ENCODE measurements at places on chromosomes 13 and 19. TPM values are rescaled to one million over a fixed set of nuclear protein-coding genes. Genes with fewer than 3 reads are reported as not detected.

- peak; percentile 88 for DNase-seq
Measured at GRCh38 chr19:41872775-41873647, 4.1 kb upstream of the CD79A start.

- peak; percentile 43 for DNase-seq
Measured at GRCh38 chr19:42199440-42200115, 17.9 kb downstream of the DEDD2 start.

DNA sequence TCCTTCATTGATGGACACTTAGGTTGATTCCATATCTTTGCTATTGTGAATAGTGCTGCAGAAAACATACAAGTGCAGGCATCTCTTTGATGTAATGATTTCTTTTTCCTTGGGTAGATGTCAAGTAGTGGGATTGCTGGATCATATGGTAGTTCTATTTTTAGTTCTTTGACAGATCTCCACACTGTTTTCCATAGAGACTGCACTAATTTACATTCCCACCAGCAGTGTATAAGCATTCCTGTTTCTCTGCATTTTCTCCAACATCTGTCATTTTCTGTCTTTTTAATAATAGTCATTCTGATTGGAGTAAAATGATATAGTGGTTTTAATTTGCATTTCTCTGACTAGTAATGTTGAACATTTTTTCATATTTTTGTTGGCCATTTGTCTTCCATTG lies 116.7 kb downstream of the LMO7 start:
- DNase-seq, result no peak

DNA sequence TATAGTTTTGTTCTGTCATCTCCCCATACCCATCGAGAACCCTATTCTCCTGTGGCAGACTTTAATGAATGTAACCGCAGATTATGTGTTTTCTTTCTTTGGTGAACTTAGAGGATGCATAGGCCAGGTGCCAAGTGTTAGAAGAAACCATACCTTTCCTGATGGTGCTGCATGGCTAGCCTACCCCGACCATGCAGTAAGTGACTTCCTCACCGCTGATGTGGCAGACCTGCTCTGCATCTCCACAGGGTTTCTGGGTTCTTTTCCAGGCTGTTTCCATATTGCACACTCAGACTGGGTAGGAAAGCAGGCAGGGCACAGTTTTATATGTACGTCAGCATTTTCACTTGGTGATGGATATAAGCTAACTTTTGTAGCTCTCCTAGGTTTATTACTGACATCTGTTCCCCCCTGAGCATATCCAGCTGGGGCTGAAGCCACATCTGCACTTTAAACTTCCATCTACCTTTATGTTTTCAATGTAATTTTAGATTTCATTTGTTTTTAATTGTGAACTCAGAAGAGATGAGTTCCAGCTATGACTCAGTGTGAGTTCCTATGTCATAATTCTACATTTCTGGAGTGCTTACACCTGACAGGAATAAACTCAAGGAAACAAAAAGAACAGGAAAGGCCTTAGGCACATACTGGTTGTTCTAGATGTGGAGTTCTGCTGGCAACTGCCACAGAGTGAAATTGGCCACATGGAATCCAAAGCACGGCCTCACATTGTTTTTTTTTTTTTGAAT lies 42.3 kb downstream of the LRCH1 start:
- DNase-seq, result no peak

The NDFIP2 gene
- 129 TPM for total RNA-seq

GRCh38 chr19:55986487-55986886 lies at the start of gene NLRP5:
Gene NLRP5 (plus strand): TSS chr19:55986775.
- DNase-seq, result no peak

- no peak for DNase-seq
Measured at GRCh38 chr13:34655554-34655953, 286.5 kb upstream of the NBEA start.

The ZSWIM4 gene
- 3.0 TPM for total RNA-seq

DNA sequence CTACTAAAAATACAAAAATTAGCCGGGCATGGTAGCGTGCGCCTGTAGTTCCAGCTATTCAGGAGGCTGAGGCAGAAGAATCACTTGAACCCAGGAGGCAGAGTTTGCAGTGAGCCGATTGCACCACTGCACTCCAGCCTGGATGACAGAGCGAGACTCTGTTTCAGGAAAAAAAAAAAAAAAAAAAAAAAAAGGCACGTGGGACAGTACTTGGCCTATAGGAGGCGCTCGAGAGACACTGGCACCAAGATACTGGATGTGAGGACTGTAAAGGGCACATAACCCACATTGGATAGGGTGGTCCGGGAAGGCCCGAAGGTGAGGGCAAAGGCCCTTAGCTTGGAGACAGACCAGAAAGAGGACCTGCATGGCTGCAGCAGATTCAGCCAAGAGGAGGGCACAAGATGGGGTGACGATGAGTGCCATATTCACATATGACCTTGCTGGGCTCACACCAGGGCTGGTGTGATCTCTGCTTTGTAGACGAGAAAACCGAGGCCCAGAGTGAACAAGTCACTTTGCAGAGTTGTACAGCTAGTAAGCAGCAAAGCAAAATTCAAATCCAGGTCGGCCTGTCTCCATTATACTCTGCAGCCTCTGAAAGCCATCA lies 89.4 kb downstream of the DPF1 start:
- peak; percentile 30 for DNase-seq

The GADD45B gene
- 53.8 TPM for total RNA-seq

The ATP4B gene
- not detected for total RNA-seq

The GRIN2D gene
- 0.61 TPM for total RNA-seq

The DIAPH3 gene
- total RNA-seq, result 1.9 TPM

DNA sequence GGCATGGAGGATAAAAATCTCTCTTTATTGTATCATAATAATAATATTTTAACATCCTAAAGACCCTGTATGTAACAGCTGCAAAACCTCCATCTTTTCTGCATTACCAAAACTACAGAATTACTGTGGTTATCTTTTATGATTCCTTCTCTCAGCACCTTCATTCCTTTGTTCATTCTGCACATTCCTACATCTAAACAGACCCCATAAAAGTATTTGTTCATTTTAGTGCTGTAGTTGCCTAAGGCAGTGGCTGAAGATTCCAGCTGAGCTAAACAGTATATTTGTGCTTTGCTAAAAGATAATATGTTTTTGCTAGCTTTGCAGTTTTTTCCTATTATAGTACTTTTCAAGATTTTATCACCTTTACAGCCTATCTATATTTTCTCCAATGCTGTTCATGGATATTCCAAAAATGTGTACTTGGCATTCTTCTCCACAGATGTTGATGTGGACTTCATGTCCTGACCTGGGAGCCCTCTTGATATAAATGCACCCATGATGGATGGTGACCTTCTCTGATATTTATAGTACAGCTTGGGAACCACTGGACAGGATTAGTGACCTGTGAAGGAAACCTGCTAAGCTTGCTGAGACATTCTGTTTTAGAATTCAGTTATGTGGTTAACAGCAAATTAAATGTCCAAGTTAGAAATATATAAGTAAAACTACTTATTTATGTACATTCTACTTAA lies 2832.9 kb upstream of the PCDH20 start:
- no peak for DNase-seq

The B3GNT8 gene
- 28.7 TPM for total RNA-seq

The HAUS5 gene
- total RNA-seq, result 5.0 TPM

DNA sequence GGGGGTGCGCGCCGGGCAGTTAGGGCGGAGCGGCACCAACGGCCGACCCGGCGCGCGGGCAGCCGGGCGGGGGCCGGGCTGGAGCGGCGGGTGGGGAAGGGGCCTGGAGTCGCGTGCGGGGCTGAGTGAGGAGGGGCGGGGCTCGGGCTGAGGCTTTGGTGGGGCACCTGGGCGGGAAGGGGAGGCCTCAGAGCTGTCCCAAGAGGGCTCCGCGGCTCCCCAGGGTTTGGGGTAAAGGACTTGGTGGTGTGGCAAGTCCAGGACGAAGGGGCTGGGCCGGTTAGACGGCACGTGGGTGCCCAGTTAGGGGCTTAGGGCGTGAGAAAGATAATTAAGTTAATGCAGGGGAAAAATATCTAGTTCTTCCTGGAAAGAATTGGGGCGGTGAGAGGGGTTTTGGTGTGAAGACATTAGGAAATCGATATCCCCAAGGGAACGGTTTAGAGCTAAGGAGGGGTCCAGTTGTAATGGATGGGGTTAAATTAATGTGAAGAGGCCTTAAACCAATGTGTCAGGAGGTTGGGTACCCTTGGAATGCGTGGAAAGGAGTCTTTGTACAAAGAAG lies 496 bp downstream of the ZNF574 start:
- peak; percentile 56 for DNase-seq

The SMIM17 gene
- total RNA-seq, result not detected

DNA sequence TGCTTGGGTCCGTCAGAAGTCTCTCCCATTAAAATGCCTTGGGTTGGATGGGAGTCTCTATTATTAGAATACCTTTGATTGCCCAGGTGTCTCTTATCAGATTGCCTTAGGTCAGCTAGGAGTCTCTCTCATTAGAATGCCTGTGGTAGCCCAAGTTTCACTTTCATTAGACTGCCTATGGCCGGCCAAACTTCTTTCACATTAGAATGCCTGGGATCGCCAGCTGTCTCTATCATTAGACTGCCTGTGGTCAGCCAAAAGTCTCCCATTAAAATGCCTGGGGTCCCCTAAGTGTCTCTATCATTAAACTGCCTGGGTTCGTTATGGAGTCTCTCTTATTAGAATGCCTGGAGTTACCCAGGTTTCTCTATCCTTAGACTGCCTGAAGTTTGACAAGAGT lies 1476.7 kb downstream of the UQCRFS1 start:
- DNase-seq, result no peak

GRCh38 chr13:43000676-43001075 lies 8.6 kb upstream of the EPSTI1 start:
- DNase-seq, result no peak

The C2CD4C gene
- 0.85 TPM for total RNA-seq

- DNase-seq, result no peak
Measured at GRCh38 chr19:50796128-50796633, 6.0 kb downstream of the ACP4 start.

- no peak for DNase-seq
Measured at GRCh38 chr13:46369506-46370277, 17.4 kb downstream of the RUBCNL start.

GRCh38 chr13:110529522-110530311 lies 31.8 kb downstream of the RAB20 start:
- DNase-seq, result no peak

DNA sequence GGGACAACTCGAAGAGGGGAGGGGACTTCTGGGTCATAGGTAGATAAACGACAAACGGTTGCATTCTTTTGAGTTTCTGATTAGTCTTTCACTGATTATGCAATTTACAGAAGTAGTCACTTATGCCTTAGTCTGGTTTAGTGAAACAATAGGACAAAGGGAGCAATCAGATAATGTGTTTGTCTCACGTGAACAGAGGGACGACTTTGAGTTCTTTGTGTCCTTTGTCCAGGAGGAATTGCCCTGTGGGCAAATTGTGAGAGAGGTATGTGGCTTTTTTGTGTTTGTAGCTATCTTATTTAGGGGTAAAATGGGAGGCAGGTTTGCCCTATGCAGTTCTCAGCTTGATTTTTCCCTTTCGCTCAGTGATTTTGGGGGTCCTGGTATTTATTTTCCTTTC lies 362.9 kb upstream of the PCDH20 start:
- no peak for DNase-seq

The FFAR2 gene
- total RNA-seq, result 1.8 TPM

The CEACAM7 gene
- total RNA-seq, result 2,156 TPM

The MYO9B gene
- total RNA-seq, result 69.9 TPM

The PLVAP gene
- 38.2 TPM for total RNA-seq

DNA sequence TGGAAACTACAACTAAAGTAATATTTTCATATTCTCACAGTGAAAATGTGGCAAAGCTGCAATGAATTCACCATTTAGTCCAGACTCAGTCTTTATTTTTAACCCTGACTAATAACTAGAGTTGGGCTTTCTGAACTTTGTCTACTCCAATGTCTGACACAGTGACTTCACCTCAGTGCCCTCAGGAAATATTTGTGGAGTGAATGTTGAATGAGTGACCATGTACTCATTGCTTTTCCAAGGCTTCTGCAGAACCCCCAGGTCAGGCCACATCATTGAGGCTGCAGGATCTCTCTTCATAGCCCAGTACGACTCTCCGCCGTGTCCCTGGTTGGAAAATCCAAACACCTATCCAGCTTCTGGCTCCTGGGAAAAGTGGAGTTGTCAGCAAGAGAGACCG lies 1.8 kb downstream of the ZNF175 start:
- DNase-seq, result no peak

DNA sequence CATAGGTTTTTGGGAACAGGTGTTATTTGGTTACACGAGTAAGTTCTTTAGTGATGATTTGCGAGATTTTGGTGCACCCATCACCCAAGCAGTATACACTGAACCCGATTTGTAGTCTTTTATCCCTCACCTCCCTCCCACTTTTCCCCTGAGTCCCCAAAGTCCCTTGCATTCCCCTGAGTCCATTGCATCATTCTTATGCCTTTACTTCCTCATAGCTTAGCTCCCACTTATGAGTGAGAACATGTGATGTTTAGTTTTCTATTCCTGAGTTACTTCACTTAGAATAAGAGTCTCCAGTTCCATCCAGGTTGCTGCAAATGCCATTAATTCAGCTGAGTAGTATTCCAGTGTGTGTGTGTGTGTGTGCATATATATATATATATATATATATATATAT lies 97.2 kb upstream of the EDNRB start:
- DNase-seq, result no peak

DNA sequence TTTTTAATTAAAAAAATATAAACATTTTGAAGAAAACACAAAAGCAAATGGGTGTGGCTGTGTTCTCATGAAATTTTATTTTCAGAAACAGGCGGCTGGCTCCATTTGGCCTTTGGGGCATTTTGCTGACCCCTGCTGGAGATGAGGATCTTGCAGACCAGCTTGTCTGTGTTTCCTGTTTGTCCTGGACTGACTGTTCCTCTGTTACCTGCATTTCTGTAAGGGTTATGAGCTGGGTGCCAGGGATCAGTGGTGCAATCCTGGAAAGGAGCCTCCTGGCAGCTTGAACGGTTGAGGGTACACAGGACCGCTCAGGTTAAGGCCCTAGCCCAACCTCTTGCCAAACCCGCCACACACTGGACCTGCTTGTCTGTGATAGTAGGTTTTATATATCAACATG lies 49.9 kb downstream of the ZNF787 start:
- DNase-seq, result no peak

- no peak for DNase-seq
Measured at GRCh38 chr13:81757348-81757970, 1416.5 kb upstream of the SPRY2 start.

The DOCK6 gene
- total RNA-seq, result 64.7 TPM

DNA sequence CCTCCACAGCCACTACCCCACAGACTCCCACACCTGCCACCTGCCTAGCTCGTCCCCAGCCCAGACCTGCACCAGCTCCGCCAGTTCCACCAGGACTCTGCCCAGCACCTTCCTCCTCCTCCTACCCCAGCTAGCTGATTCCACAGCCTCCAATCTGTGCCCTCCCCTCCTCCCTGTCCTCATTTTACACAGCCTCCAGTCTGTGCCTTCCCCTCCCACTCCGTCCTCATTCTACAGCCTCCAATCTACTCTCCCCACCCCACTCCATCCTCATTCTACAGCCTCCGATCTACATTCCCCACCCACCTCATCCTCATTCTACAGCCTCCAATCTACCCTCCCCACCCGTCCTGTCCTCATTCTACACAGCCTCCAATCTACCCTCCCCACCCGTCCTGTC lies 7.3 kb downstream of the MYDGF start:
- no peak for DNase-seq

- no peak for DNase-seq
Measured at GRCh38 chr19:10615429-10616023, 9.8 kb upstream of the SLC44A2 start.

- no peak for DNase-seq
Measured at GRCh38 chr13:110187641-110188161, 119.3 kb downstream of the COL4A1 start.

The LAIR2 gene
- total RNA-seq, result not detected

All from left colon (tissue), 2 donors.